ENCODE measurements at places on chromosomes 6 and 20.

DNA sequence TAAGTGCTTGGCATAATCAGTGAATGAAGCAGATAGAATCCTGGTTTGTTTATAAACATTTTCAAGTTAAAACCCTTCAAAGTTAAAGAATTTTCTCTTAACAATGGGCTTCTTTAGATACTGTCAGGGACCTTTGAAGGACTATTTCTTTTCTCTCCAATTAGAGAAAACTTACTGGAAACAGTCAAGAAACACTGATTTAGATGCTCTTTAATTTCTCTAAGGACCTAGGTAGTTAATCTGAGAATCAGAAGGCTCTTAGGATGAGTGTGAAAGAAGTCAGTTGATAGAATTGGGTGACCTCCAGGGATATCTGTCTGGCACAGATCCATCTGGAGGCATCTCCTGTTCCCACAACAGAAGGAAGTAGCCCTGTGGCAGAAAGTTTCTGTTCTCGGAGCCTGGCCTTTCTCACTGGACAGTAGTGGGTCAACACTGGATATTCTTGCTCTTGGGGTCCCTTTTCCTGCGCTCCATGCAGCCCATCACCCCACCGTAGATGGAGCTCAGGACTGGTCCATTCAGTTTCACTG lies 22.5 kb downstream of the KIAA0408 start:
- DNase-seq = no peak

GRCh38 chr6:22476811-22477390 lies 92.5 kb upstream of the HDGFL1 start:
- DNase-seq = no peak

DNA sequence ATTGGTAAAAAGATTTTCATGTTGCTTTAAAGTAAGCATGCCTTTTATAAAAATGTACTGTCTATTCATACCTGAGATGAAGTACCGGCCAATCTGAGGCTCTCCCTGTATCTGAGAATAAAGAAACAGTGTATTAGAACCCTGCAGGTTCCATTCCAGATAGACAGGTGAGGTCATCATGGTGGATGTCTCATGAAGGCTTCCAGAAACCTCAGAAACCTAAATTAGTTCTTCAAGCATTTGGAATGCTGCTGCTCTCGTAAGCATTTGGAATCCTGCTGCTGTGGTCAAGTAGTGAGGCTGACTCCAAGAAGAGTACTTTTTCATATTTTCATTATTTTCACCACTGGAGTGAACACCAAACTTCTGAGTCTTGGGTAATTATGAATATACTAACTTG lies 642.3 kb downstream of the MAFB start:
- DNase-seq = no peak

GRCh38 chr20:36573798-36574365 lies 485 bp downstream of the TGIF2 start:
- DNase-seq = peak; percentile 73

- DNase-seq = no peak
Observed at GRCh38 chr6:112690497-112691202, 343.5 kb downstream of the RFPL4B start.

DNA sequence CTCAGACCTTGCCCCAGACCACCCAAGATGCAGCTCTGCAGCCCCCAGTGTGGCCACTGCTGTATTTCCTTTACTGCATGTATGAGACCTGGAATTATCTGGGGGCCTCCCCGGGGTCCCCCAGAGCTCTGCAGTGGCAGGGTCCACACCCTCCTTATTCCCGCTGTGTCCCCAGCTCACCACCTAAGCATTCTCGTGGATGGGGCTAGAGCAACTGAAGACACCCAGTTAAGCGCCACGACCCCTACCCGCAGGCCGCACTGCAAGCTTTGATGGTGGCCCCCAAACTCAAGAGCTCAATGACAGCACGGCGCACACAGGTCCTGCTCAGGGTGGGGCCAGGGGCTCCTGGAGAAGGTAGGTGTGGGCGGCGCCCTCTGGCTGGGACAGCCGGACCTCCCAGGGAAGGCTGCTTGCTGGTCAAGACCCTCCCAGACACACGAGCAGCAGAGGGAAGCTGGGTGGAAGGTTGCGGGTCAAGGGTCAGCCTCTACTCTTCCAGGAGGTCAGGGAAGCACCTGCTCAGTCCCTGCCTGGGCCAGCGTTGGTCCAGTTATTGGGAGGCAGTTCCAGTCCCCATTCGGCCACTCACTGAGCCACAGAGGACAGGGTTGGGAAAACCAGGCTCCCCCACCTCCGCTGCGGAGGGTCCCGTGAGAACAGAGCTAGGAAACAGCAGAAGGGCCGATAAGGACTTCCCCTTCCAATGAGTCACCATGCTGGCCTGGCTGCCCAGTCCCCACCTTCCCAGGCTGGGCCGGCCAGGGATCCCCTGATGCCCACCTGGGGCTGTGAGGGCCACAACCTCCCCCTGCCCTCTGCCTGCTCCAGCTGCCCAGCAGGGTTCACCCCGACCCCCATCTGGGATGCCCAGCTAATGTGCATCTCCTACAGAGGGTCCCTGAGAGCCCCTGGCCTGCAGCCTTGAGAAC lies 2.9 kb downstream of the LAMA5 start:
- DNase-seq = peak; percentile 62

GRCh38 chr20:59299945-59300332 lies 472 bp upstream of the EDN3 start:
- DNase-seq = no peak

DNA sequence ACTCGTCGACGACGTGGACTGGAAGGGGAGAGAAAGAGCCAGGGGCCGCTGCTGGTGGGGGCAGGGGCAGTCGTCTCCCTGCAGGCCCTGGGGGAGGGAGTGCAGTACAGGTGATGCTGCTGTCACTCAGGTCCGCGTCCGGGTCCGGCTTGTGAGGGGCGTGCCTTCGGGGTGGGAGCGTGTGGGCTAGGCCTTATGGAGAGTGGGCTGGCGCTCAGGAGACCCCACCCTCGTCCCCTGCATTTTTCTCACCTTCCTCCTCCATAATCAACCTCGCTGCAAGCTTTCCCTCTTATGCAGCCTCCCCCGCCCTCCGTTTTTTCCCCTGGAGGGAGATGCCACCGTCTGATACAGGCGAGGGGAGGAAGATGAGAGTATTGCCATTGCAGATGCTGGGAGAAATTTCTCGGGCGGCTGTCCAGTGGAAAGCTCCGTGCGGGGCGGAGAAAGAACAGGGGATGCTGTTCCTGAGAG lies 632 bp downstream of the PCMT1 start:
- DNase-seq = no peak

- no peak for DNase-seq
Observed at GRCh38 chr20:35602851-35603495, 12.7 kb upstream of the SPAG4 start.

GRCh38 chr6:160106701-160107100 lies 14.9 kb upstream of the SLC22A1 start:
- DNase-seq = no peak

DNA sequence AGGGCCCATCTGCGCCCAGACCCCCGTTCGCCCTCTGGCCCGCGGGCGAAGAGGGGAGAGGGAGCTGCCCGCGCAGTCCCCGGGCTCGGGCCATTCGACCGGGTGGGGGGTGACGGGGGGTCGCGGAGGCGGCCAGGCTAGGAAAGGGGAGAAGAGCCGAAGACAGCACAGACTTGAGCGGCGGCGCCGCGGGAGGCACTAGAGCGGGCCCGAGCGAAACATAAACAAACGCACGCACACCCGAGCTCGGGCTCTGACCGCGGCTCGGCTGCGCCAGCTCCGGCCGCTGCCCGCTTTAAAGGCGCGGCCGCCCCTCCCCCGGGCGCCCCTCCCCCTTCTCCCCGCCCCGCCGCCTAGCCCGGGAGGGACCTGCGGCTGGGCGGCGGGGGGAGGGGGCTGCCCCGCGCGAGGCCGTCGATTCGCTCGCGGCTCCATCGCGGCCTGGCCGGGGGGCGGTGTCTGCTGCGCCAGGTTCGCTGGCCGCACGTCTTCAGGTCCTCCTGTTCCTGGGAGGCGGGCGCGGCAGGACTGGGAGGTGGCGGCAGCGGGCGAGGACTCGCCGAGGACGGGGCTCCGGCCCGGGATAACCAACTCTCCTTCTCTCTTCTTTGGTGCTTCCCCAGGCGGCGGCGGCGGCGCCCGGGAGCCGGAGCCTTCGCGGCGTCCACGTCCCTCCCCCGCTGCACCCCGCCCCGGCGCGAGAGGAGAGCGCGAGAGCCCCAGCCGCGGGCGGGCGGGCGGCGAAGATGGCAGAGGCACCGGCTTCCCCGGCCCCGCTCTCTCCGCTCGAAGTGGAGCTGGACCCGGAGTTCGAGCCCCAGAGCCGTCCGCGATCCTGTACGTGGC lies at the start of gene FOXO3:
Gene FOXO3, plus strand, starts transcription at position 455 of the 846 bp plus-strand sequence. Its CDS starts 292 bp downstream, at position 747.
- peak; percentile 92 for DNase-seq

GRCh38 chr6:168313431-168314011 lies 6.1 kb downstream of the DACT2 start:
- no peak for DNase-seq

DNA sequence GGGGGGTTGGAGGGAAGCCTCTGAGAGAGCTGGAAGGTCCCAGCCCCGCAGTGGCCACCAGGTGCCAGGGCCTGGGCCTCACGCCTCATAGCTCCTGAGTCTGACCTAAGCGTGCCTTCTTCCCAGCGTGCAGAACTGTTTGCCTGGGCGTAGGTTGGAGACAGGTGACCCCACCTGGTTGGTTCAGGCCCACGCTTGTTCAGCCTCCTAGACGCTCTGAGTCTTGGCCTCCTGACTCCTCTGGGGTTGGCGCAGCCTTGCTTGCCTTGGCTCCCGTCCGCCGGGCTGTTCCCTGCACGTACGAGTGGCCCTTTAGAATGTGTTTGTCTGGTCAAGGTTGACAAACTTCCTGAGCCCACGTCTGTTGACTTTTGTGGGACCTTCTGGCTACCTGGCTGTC lies 70.8 kb downstream of the EYA2 start:
- DNase-seq = peak; percentile 38

GRCh38 chr6:8859501-8859900 lies 424.2 kb upstream of the SLC35B3 start:
- no peak for DNase-seq

GRCh38 chr6:11054722-11055121 lies 10.6 kb upstream of the ELOVL2 start:
- DNase-seq = no peak

DNA sequence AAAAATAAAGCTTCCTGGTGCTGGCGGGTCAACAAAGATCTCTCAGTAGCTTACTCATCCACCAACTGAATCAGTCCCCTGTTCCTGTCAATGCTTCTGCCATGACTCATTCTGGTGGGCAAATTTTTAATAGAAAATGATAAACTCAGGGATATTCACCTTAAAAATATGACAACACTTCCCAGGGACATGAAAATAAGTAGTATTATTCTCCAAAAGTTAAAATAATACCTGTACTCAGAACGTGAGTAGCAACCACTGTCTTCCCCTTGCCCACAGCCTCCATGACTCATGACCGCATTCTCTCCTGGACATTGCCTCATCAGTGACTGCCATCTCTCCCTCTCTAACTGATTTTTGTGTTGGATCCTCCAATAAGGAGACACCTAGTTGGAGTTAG lies 552.3 kb downstream of the KIF16B start:
- DNase-seq = no peak
